ENCODE measurements at places on chromosomes 5 and 9.

- no peak for DNase-seq
Observed at GRCh38 chr5:150622157-150622556, 18.3 kb upstream of the SYNPO start.

DNA sequence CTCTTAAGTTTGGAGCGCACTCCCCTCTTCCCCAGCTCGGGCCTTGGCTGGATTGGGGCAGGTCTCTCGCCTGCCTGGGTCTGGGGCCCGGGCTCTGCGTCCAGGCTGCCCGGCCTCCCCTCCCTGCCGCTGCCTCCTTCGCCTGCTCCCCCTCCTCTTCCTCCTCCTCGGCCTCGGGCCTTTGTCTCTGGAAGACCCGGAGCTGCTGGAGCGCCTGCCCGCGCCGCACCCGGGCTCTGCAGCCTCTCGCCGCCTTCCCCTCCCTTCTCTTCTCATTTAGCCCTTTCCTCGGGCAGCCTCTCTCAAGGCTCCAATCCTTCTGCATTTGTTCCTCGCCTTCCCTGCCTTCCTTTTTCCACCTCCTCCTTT, 218.5 kb downstream of the C9orf50 start:
- DNase-seq = peak; percentile 7

DNA sequence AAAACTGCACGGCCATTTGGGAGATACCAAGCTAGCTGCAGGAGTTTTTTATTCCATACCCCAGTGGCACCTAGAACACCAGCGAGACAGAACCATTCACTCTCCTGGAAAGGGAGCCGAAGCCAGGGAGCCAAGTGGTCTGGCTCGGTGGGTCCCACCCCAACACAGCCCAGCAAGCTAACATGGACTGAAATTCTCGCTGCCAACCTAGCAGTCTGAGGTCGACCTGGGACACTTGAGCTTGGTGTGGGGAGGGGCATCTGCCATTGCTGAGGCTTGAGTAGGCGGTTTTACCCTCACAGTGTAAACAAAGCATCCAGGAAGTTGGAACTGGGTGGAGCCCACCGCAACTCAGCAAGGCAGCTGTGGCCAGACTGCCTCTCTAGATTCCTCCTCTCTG, 108.9 kb upstream of the CHD1 start:
- peak; percentile 76 for DNase-seq

- DNase-seq = no peak
Observed at GRCh38 chr5:59789197-59789596, 104.3 kb downstream of the PDE4D start.

- DNase-seq = no peak
Observed at GRCh38 chr9:104900871-104901270, 27.1 kb downstream of the ABCA1 start.

GRCh38 chr9:21023861-21024260, 7.6 kb downstream of the HACD4 start:
- no peak for DNase-seq

DNA sequence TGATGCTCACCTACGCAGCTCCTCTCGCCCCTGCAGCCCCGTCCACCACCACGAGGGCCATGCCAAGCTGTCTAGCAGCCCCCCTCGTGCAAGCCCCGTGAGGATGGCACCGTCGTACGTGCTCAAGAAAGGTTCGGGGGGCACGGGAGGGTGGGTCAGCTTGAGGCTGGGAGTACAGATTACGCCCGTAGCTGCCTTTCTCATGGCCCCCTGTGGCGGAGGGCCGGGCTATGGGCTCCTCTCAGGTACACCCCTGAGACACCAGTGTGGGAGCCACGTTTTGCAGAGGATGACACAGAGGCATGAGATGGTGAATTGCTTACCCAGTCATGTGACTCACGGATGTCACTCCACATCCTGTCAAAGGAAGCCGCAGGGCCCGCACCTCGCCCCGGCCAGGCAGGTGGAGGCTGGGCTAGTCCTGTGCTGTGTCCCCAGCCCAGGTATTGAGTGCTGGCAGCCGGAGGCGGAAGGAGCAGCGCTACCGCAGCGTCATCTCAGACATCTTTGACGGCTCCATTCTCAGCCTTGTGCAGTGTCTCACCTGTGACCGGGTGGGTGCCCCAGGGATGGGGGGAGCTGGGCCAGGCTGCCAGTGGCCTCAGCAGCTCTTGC, 33.7 kb downstream of the USP20 start:
- peak; percentile 84 for DNase-seq

GRCh38 chr9:134995792-134996120, 78.0 kb upstream of the FCN1 start:
- no peak for DNase-seq

- DNase-seq = no peak
Observed at GRCh38 chr5:2207416-2208238, 324.9 kb upstream of the IRX4 start.

DNA sequence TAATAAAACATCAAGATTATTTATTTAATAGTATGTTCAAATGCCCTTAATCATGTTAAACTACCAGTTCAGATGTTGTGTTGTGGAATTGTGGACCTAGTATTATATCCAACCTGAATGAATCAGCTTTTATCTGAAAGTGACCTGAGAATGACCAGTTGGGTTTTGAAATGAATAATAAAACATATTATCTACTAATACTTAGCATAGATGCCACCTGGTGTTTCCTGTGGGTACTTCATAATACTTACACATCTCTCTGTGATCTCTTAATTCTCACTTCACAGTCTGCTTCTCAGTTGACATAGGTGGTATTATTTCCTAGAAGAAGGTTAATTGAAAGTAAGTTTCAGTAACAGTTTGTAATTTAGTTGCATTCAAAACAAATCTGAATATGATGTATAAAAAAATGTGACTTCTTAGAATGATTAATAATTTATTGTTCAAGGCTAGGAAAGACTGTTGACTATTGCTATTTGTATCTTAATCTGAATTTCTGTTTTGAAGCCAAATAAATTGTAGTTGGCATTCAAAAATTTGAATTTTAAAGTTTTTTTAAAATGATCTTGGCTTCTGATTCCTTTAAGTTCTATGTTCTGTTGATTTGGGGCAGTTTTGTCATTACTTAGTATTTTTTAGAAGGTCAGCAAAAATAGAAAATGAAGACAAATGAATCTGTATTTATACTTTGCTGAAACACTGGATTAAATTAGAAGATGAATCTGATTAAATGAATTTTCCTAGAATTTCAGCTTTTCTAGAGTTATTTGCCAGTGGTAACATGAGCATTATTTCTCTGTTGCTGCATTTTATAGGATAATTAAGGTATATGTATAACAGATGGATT, 48.2 kb downstream of the KIF2A start:
- DNase-seq = no peak

GRCh38 chr9:16196206-16196605, 643.4 kb downstream of the CCDC171 start:
- no peak for DNase-seq

DNA sequence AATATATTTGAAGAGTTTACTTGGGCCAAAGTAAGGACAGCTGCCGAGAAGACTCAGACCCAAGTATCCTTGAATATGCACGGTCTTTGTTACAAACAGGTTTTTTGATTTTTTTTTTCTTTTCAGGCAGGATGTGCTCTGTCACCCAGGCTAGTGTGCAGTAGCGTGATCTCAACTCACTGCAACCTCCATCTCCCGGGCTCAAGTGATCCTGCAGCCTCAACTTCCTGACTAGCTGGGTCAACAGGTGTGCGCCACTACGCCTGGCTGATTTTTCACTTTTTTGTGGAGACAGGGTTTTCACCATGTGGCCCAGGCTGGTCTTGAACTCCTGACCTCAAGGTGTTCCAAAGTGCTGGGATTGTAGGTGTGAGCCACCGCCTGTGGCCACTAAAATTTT, 27.4 kb downstream of the JMY start:
- DNase-seq = no peak

DNA sequence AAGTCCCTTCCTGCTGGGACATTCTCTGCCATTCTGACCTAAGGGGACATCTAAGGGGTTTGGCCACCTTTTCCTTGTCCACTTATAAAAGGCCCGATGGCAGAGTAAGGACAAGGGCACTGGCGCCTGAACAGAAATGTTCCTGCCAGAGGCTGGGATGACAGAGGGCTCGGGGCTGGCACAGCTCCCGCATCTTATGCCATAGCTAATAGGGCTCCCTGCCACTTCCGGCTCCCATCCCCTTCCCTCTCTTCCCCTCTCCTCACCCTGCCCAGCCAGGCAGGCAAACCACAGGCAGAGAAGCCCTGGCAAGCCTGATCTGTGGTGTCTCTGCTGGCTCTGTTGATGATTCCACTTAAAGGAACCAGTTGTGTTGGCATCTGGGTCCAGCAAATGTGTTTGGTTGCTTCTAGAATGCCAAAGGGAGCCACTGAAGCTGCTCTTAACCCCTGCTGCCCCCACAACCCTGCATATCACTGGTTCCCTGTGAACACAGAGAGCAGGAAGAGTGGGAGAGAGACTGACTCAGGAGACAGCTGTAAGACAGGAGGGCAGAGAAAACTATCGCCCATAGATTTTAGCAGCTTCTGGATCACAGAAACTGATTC, 18.4 kb upstream of the ADRA1B start:
- DNase-seq = no peak

- DNase-seq = no peak
Observed at GRCh38 chr5:57221049-57221568, 47.2 kb downstream of the GPBP1 start.

- no peak for DNase-seq
Observed at GRCh38 chr5:66617991-66618768, 22.0 kb downstream of the MAST4 start.

GRCh38 chr5:14323466-14323865, 180.3 kb downstream of the TRIO start:
- DNase-seq = no peak

DNA sequence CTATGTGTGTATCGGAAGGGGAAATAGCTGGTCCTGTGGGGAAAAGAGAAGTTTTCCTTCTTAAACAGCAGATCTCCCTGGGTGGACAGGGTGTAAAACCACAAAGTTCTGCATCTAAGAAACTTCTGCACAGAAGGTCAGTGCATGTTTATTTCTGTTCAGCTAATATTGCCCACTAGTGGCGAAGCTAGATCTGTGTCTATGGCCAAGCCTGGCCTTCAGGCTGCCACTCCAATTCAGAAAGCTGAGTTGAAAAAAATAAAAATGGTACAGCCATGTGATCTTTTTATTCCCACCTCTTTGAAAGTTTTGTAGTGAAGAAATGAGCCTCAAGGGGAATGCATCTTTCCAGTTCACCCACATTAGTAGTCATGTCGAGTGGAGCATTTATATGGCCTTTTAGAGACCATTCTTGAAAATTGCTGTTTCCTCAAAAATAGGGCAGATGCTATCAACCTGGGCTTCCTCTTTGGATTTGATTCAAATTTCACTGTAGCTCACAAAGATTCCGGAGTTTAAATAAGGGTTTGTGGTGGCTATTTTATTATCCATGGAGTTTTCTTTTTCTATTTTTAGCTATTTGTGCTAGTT, 488.0 kb downstream of the PRELID2 start:
- DNase-seq = no peak

- no peak for DNase-seq
Observed at GRCh38 chr5:179318221-179318955, 26.9 kb downstream of the ADAMTS2 start.

GRCh38 chr9:76654575-76654974, 109.7 kb upstream of the PCA3 start:
- DNase-seq = no peak

DNA sequence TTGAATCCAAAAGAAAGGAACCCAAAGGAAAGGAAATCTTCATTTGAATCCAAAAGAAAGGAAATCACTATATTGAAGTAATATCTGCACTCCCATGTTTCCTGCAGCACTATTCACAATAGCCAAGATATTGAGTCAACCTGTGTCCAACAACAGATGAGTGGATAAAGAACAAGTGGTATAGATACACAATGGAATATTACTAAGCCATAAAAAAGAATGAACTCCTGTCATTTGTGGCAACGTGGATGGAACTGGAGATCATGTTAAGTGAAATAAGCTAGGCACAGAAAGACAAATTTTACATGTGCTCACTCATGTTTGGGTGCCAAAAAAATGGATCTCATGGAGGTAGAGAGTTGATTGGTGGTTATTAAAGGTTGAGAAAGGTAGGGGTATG, 57.8 kb upstream of the STOM start:
- DNase-seq = no peak

DNA sequence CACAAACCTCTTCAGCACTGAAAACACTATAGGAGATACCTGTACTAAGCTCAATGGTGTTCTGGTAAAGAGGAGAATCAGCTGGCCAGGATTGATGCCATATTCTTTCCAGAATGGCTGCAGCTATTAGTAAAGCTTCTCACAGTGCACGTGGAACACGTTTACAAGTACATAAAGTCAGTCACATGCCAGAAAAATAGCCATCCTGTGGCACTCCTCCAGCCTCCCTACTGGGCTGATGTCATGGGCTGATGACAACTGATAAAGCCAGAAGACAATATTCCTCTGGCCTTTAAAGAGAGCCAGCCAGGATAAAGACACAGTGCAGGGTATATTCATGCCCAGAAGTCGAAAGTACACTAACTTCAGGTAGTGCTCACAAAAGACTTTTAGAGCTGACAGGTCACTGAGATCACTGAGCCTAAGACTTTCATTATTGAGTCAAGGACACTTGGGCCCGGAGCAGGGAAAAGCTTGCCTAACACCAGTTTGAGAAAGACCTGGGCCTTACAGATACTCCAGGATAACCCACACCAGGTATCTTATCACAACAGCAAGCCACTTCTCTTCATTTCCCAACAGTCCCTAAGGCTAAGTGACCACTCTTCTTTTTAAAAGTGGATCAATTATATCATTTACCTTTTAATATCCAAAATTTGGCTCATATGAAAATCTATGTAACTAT, 29.4 kb downstream of the ABITRAM start:
- no peak for DNase-seq

GRCh38 chr5:35364350-35364749, 134.1 kb upstream of the PRLR start:
- DNase-seq = no peak

- DNase-seq = no peak
Observed at GRCh38 chr5:3023656-3024055, 272.2 kb upstream of the IRX2 start.

- DNase-seq = no peak
Observed at GRCh38 chr9:99650187-99650874, 171.4 kb upstream of the NR4A3 start.

All from CD8-positive, alpha-beta memory T cell (primary cell).